ENCODE measurements at places on chromosomes 12 and 14. TPM values are rescaled to one million over a fixed set of nuclear protein-coding genes. Genes with fewer than 3 reads are reported as not detected.

Gene BTG1
- total RNA-seq: 14.7 TPM

Gene ESRRB
- total RNA-seq: not detected

Gene POLE
- 10.5 TPM for total RNA-seq

Gene IL22
- total RNA-seq: not detected

Gene BIN2
- under 0.01 TPM for total RNA-seq

Gene ATP6V1D
- total RNA-seq: 155 TPM

Gene HCAR1
- total RNA-seq: 0.13 TPM

Gene ZNF891
- total RNA-seq: 0.77 TPM

Gene ZDHHC22
- total RNA-seq: not detected
